ENCODE measurements at places on chromosomes 2 and 18.

DNA sequence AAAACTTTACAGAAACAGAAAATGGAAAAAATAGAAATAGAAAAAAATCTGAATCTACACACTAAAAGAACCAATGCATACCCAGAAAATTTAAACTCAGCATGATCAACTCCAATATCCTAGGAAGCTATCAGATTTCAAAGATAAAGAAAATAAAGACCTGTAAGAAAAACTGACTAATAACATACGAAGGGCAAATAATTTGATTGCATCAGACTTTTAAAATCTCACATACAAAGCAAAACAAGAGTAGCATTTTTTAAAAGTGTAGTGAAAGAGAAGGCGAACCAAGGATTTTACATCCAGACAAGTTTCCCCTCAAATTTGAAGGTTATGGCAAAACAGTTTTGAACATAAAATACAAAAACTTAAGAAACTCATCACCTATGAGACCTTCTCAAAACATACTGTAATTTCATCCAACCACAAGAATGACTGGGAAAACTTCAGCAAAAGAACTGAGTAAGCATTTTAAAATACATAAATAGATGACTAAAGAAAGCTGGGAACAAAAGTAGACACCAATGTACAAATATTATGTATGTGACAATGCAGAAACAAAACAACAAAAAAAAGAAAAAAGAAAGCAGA, 54.8 kb downstream of the NBAS start:
- no peak for DNase-seq

DNA sequence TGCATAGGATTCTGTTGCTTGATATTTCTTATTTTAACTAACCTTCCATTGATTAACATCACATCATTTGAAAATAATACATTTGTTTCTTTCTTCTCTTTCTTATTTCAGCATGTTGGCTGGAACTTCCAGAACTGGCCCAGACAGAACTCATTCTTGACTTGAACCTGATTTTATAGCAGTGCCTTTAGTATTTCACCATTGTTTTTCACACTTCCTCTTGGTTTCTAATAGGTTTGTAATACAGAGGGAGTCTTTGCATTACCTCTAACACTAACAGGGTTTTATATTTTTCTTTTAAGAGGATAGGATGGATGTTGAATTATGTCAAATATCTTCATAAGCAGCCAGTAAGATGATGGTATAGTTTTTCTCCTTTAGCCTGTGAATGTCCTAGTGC, 39.2 kb downstream of the SEMA4F start:
- DNase-seq, result no peak

GRCh38 chr2:43408407-43409160, 182.2 kb upstream of the ZFP36L2 start:
- no peak for DNase-seq

DNA sequence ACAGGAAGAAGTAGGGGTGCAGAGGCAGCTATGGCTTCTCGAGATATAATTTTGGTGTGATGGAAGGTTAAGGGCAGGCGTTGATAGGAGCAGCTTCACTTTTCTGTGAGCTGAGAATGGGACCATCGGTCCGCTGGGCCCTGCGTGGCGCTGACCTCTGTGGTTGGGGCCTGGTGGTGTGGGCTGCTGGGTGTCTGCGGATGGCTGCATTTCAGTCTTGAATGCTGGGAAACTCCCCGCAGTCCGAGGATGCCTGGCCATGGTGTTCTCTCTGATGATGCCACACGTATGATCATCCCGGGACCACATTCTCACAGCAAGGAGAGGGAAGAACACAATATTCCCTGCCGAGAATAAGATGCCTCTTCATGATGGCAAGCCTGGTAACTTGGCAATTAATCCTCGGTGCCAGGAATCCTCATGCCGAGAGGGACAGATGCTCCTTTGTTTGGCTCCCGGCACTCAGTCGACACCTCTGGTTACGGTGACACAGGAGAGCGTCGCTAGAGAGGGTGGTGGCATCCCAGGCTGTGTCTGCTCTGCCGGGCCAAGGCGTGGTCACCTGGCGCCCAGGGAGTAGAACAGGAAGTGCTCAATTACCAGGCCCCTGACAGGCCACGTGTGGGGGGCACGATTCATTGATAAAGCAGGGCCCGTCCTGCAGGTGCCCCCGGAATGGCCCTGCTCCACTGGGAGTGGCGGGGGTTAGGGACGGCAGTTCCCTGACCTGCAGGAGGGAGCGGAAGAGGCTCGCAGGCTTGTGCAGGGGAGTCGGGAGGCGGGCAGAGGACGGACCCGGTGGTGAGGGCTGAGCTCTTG, 119.4 kb upstream of the CTDP1 start:
- DNase-seq, result no peak

DNA sequence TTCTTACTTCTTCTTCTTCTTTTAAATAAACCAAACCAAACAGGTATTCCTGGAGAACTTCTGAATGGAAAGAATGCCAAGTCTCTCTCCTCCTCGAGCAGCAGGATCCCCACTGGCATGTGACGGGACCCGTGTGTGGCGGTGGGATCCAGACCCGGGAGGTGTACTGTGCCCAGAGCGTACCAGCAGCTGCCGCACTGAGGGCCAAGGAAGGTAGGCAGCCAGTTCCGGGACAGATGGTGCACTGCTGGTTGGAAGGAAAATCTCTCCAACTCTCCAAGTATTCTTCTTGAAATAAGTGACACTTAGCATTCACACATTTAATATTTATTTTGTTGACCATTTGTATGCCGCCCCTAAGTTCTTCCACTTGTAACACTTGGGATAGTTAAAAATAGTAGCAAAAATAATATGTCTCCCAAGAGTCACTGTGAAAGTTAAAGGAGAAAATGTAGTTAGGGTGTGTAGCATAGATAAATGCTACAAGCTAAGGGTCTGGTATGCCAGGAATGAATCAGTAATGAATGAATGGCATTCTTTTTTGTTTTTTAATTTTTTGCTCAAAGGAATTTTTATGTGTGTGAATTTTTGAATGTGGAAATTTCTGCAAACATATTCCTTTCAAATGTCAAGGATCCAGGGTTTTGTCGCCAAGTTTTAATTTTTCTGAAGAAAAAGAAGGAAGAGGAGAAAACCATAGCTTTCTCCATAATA, 349.9 kb downstream of the THSD7B start:
- no peak for DNase-seq

- peak; percentile 67 for DNase-seq
Measured at GRCh38 chr2:64873472-64873924, 115.7 kb upstream of the SLC1A4 start.

- no peak for DNase-seq
Measured at GRCh38 chr18:35936951-35937350, 35.5 kb upstream of the RMP24 start.

DNA sequence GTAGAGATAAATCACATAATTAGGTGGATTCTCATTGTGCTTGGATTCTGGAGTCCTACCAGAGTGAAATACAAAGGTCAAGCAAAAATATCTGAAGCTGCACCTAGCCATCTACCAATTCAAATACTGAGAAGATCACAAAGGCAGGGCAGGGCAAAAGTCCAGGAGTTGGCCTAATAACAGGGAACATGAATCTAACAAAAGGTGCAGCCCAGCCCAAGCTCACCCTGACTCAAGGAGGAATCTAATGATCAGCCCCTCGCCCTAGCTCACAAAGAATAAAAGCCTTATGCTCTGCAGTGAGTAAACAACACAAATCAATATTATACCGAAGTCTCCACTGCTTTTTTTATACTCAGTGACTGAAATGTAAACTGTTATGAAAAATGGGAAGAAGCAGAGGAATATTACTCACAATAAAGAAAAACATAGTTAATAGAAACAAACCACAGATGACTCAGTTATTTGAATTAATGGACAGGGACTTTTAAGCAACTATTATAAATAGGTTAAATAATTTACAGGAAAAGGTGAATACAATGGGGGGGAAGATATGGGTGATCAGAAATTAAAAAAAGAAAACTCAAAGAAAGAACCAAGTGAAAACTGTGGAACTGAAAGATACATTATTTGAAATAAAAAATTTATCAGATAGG, 49.5 kb downstream of the ANTXR1 start:
- no peak for DNase-seq

DNA sequence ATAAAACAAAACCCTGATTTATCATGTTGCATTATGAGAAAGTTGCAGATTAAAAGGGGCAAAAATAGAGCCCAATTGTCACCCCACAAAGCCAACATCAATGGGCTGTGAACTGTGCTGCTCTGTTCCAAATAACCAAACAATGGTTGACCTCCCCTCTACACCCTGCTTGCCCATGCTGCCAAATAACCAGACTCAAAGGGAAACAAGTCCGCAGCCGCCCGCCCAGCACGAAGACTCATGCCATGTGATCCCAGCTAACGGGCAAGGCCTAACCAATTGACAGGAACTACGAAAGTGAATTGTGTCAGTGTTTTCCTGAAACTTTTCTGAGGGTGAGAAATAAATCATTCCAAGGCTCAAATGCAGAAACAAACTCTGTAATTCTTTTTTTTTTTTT, 97.9 kb upstream of the RIOK3 start:
- no peak for DNase-seq

DNA sequence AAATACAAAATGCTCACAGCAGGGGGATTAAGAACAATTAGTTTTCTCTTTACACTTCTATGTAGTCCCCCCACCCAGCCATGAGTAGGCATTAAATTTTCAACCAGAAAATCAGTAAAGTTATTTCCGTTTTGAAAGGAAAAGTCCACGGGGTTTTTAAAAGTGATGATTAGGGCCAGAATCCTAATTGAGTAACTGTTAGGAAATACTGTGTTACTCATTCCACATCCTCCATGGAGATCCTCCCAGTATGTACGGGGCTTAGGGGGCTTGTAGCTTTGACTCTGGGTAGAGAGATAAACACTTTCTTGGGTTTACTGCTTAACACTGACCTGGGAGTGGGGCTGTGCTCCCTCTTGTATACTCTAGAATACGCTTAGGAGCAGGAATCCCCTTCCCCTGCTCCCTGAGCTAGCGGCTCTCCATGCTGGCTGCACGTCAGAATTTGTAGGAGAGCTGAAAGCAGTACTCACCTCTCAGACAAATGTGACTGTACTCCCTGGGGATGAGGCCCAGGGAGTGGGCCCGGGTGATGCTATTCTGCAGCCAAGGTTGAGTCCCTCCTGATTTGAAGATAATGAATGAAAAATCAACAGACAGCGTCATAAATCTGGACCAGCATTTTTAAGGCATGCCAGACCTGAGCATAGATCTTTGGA, 100.5 kb downstream of the SLC4A3 start:
- no peak for DNase-seq

GRCh38 chr18:54135216-54135615, 89.3 kb downstream of the MBD2 start:
- DNase-seq, result no peak

DNA sequence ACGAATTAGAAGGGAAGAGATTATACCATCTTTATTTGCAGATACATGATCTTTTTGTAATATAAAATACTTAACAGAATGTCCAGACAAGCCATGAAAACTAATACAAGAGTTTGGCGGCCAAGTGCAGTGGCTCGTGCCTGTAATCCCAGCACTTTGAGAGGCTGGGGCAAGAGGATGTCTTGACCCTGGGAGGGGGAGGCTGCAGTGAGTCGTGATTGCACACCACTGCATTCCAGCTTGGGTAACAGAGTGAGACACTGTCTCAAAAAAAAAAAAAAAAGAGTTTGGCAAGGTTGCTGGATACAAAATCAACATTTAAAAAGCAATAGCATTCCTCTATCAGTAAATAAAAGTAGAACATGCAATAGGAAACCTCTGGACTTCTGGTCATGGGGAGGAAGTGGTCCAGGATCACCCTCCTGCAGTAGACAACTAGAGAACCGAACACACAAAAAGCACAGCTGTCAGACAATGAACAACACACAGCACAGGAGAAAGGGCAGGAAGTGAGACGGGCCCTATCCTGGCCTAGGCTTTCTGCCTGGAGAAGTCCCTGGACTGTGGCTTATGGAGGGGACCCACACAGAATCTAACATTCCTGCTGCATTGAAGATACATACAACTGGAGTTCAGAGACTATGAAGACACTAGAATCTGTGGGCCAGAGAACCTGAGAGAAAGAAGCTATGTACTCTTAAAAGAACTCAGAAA, 118.9 kb upstream of the ARL4C start:
- no peak for DNase-seq

DNA sequence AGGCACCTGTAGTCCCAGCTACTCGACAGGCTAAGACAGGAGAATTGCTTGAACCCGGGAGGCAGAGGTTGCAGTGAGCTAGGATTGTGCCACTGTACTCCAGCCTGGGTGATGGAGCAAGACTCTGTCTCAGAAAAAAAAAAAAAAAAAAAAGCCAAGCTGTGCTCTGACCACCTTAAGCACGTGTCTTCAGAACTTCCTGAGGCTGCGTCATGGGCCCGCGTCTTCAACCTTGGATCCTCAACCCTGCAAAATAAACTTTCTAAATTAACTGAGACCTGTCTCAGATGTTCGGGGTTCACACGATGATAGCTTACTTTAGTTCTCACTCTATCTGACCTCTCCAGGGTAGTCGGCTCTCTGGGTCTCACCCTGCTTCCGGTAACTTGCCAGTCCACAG, 65.8 kb upstream of the CABLES1 start:
- peak; percentile 9 for DNase-seq

DNA sequence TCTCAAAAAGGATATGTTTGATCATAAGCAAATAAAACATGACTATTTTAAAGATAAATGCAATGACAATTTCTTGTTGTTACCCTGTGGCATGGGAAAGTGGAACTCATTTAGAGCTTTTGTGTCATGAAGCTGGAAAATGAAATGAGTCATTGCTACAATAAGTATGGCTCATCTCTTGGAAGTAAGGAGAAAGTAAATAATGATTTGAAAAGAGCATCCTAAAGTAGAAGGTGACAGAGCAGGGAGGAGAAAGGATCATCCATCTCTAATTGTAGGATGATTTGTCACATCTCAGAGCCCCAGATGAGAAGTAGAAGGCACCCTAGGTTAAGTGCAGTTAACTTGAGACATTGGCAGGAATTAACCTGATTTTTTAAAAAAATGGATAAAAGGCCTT, 200.5 kb downstream of the CPS1 start:
- no peak for DNase-seq

DNA sequence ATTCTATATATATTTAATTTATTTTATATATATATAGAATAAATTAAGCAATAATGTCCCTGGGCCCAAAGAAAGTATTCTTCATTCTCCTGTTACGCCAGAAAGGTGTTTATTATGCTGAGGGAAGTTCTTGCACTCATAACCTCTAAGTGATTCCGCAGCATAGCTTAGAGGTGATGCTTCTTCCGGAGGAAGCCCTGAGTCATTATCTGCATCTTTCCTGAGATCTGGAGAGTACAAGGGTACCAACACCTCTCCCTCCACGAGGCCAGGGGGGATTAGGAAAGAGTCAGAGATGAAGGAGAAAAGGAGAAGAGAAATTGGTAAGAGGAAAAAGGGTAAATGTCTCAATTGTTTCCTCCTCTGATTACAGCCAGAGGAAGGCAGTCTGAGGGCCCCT, 43.1 kb upstream of the RTN4 start:
- no peak for DNase-seq

DNA sequence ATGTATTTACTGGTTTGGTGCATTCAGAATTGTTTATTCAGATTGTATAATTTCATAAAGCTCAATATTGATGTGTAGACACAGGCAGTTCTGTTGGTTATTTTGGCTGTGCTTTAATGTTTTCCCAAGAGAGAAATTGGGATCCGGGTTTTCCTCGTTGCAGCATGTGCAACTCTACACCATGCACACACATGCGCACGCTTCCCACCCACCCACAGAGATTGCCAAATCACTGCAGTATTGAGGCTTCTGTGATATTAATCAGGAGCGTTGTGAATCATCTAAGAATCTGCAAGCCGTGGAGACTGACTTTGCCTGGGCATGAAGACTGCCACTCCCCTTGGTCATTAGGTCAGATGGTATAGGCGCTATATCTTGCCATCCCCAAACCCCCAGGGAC, 571.5 kb downstream of the SLC4A3 start:
- no peak for DNase-seq
